GM23338 (cell line): ENCODE measurements at places on chromosomes 2 and 18. TPM values are rescaled to one million over a fixed set of nuclear protein-coding genes. Genes with fewer than 3 reads are reported as not detected.

- H3K27me3 ChIP-seq: no peaks in the 10 kb centered on the region
- H3K36me3 ChIP-seq: no peaks in the 10 kb centered on the region
- no peak overlapping the region for H3K4me3 ChIP-seq
- DNase-seq: no peak
- H3K4me1 ChIP-seq: peaks cover 27% of the 10 kb centered on the region
- H3K27ac ChIP-seq: no peak overlapping the region
Observed at GRCh38 chr2:133418671-133419070, 149.6 kb downstream of the NCKAP5 start.

Gene AKAIN1
- not detected in 2 replicates for total RNA-seq

DNA sequence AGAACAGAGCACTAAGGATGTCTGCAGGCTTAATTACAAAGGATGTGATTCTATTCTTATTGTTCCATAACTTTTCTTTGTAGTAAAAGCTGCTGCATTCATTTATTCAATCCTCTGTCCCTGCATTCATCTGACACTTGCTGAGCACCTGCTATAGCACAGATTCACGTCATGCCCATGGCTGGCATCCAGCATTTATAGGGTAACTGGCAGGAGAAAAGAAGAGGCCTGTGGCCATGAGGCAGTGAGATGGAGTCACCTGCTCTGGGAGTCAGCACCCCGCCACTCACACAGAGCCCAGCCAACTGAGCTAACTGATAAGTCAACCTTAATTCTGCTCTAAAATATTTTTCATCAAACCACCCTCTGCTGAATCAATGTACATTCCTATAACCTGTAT is 18.3 kb upstream of the CDC42EP3 start:
- H3K27ac ChIP-seq: no peak overlapping the region
- no peaks in the 10 kb centered on the region for H3K4me1 ChIP-seq
- DNase-seq: no peak
- no peak overlapping the region for H3K4me3 ChIP-seq
- no peaks in the 10 kb centered on the region for H3K36me3 ChIP-seq
- H3K27me3 ChIP-seq: no peaks in the 10 kb centered on the region

- no peaks in the 10 kb centered on the region for H3K36me3 ChIP-seq
- no peak for DNase-seq
- no peaks in the 10 kb centered on the region for H3K27me3 ChIP-seq
Observed at GRCh38 chr2:147500229-147500628, 344.6 kb upstream of the ACVR2A start.

Gene RNF125
- total RNA-seq: 29.2 and 34.8 TPM in 2 replicates
